ENCODE measurements at places on chromosomes 4 and X. TPM values are rescaled to one million over a fixed set of nuclear protein-coding genes. Genes with fewer than 3 reads are reported as not detected.

Gene CDKL2
- total RNA-seq: 0.18 TPM

Gene EXOC1L
- total RNA-seq: not detected

Gene GYG2
- 9.2 TPM for total RNA-seq

Gene USP51
- total RNA-seq: 1.1 TPM

Gene PPP2R2C
- total RNA-seq: not detected

Gene CCNI
- total RNA-seq: 98.6 TPM

Gene PDGFRA
- 157 TPM for total RNA-seq

Gene RNF175
- total RNA-seq: not detected

Gene REPS2
- 0.18 TPM for total RNA-seq

Gene AR
- 4.7 TPM for total RNA-seq

Gene CNOT6L
- 14.4 TPM for total RNA-seq

Gene PRICKLE3
- 3.1 TPM for total RNA-seq

Gene DDIT4L
- 3.9 TPM for total RNA-seq

Gene CXCL11
- total RNA-seq: under 0.01 TPM

Gene RAB40A
- total RNA-seq: under 0.01 TPM

Gene JAKMIP1
- not detected for total RNA-seq

Gene LRAT
- under 0.01 TPM for total RNA-seq

DNA sequence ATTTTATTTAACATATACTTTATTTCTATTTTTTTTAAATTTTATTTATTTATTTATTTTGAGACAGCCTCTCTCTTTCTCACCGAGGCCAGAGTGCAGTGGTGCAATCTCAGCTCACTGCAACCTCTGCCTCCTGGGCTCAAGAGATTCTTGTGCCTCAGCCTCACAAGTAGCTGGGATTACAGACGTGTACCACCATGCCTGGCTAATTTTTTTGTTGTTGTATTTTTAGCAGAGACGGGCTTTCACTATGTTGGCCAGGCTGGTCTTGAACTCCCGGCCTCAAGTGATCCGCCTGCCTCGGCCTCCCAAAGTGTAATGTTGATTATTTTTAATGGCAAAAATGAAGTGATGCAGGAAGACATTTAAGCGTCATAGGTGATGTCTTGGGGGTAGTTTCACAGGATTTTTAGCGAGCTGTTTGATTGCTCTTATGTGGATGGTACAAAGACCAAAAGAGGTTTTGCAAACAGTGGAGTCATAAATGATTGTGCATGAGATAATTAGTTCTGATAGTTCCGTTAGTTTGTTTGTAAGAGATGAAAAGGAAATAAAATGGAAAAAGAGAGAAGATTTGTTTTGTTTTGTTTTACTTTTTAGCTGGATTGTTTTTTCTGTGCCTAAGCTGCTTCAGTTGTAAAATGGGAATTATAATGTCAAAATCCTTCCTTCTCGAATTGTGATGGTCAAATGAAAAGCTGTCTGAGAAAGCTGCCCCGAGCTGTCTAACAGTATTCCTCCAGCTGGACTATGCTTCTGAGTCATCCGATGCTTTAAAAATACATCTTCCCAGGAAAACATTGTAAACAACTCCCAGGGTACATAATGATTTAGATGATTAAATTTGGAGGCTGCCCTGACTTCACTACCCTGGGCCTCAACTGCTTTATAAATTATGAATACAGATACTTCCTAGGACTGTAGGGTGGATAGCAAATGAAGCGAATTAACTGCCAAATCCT lies 14.7 kb downstream of the RHOH start:
- peak; percentile 41 for DNase-seq

- DNase-seq: no peak
Observed at GRCh38 chr4:113677325-113677724, 84.2 kb downstream of the CAMK2D start.

DNA sequence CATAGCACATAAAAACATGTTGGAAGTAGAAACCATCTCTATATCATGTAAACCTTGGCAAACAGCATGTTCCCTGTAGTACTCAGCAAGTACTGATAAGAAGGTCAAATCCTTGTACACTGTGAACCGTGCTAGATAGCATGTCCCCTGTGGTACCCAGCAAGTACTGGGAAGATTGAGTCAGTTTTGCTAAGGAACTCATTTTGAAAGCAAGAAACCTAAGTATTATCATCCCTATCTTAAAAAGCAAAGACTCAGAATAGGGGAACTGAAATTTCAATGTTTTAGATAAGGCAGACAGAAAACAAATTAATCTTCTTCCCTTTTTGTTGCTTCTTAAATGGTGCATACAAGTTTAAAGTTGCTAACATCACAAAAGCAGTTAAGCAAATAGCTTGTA lies 180.2 kb downstream of the RBM46 start:
- DNase-seq: no peak

DNA sequence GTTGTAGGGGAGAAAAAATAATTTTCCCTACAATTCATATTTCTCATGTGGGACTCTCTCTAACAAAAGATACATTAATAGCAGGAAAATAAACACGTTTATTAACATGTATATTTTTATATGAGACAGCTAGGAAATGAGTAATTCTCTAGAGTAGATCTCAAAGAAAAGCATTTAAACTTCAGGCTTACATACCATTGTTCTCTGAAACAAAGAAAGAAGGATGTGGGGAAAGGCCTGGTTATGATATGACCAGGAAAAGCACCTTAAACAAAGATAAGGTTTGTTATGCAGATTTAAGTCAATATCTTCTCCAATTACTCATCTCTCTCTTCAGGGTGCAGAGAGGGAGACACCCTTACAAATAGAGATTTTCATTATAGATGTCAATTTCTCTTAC lies 131.3 kb downstream of the SLC7A11 start:
- peak; percentile 8 for DNase-seq

- DNase-seq: no peak
Observed at GRCh38 chr4:138645289-138645688, 370.3 kb upstream of the NOCT start.

DNA sequence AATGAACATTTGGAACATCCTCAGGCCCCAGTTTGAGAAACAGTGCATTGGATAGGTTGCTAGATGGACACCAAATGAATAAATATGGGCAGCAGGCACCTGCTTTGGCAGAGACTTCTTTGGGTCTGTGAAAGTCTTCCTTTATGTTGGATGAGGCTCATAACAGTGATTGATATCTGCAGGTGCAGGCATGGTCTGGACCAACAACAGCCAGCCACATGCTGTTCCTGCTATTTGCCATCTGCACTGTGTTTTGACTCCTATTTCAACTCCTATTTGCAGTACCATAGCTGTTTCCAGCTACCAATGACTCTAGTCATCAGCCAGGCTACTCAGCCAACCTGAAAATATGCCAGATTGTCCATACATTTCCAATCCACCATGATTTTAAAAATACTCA lies 60.9 kb downstream of the ANAPC4 start:
- no peak for DNase-seq

DNA sequence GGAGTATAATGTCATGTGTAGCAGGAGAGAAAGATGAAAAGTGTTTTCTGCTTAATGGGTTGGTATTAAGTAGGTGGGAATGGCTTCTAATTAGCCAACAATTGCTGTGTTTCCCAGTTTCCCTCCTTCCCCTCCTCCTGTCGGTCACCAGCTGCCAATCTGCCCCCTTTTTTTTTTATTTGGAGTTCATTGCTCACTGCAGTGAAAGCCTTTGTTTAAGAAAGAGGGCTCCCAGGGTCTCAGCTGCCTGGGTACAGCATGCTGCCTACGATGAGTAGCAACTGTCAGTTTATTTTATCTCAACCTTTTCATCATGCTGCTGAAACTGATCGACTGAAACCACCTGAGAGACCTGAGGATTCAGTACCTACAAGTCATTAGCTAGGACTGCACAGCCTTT lies 149.0 kb downstream of the POU4F2 start:
- no peak for DNase-seq

DNA sequence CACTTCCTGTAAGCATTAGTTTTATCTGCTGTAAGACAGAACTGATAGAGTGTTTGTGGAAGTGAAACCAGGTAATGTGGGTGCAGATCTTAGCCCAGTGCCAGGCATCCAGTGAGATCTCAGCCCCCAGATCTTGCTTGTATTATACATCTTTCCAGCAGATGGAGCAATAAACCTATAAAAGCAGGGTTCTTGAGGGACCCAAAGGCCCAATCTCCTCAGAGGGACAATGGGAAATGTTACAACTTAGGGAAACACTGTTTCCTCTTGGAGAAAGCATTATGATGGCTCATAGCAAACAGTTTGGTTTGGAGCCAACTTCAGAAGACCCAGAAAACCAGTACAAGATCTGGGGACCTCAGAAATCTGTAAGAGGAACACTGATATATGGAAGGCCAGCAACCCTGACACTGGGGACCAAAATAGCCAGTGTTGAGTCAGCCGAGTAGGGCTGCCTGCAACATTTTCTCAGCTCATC lies 206.3 kb downstream of the SLC7A11 start:
- DNase-seq: peak; percentile 81

DNA sequence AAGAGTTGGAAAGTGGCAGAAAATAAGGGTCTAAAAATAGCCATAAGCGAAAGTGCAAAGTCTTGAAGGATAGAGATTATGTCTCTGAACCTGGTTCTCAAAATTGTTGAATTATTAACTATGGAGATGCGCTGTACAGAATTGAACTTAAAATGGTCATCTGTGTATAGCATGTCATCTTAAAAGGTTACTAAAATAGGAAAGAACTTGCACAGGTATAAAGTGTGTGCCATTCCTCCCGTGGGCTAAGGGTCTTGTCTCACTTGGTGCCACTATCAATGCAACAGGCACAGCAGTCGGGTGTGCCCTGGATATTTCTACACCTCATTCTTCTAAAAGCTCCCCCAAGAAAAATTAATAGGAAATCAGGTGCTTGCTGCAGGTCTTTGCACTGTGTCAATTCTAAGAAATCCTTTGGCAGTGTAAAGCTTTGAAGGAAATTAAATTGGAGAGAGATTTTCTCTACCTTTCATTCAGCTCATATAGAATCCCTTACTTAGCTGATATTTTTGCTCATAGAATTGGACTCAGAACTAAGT lies 2.4 kb downstream of the SORBS2 start:
- DNase-seq: no peak

- no peak for DNase-seq
Observed at GRCh38 chr4:178633263-178633662, 1191.0 kb upstream of the AGA start.

GRCh38 chr4:158877069-158877468 lies 108.2 kb downstream of the FNIP2 start:
- no peak for DNase-seq

- no peak for DNase-seq
Observed at GRCh38 chrX:2632533-2633504, 58.3 kb upstream of the CD99 start.

GRCh38 chrX:46912603-46913491 lies 626 bp downstream of the JADE3 start:
- DNase-seq: peak; percentile 14

GRCh38 chrX:123814343-123814742 lies 45.5 kb upstream of the XIAP start:
- DNase-seq: no peak

GRCh38 chr4:17512973-17513665 lies 1.2 kb upstream of the QDPR start:
- DNase-seq: no peak

DNA sequence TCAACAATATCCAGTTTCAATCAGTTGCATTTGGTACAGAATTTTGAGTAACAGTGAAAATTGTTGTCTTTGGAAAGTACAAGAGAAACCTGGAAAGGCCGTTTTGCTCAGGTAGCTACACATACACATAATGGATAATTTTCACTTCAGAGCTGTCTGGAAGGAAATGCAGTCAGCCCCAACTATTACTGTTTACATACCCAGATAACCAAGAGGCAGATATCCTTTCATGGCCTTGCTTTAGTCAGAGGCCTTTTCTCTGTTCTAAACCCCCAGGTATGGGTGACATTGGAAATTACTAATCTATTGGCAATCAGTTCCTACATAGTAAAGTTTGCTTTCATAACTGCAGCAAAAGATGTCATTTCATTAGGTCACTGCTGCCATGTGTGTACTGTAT lies 244.9 kb upstream of the EMCN start:
- no peak for DNase-seq

GRCh38 chr4:57274082-57274481 lies 163.9 kb upstream of the IGFBP7 start:
- DNase-seq: no peak

- no peak for DNase-seq
Observed at GRCh38 chr4:186061921-186062320, 7.0 kb upstream of the TLR3 start.

DNA sequence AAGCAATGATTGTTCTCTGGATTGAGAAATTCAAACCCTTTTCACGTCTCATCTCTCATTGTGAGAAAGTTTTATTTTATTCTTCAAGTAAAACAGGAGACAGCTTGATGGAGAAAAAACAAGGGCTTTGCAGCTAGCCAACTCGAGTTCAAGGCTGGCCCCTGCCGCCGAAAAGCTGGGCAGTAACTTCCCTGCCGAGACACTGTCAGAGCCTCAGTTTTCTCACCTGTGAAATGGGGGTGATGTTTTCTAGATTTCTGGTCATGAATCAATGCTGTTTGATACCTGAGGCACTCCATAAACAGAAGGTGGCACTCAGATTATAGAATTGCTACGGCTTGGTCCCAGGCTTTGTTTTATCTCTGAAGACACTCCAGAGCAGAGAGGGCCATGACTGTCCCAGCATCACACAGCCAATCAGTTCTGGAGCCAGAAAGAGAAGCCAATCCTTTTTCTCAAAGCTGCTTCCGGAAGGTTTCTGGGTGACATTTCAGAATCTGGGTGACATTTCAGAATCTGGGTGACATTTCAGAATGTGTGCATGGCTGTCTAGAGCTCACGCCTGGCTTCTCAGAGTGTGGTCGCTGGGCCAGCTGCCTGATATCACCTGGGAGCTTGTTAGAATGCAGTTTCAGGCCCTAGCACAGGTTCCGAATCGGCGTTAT lies 33.2 kb downstream of the HMX1 start:
- no peak for DNase-seq

DNA sequence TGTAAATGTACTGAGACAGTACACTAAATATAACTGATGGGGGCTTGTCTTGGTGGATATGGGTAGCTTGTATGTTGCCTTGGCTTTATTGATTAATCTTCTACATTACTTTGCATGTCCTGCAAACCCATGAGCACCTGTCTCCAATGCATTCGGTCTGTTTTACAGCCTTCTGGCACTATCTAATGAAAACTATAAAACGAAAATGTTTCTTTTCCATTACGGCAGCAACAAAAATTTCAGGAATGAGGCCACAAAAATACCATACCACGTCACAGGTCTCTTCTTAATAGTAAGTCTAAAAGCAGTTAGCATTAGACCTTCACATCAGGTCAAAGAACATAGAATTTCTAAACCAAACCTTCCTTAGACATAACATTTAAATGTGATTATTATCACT lies 49.8 kb downstream of the EDNRA start:
- peak; percentile 20 for DNase-seq

GRCh38 chrX:102345916-102346315 lies 93.9 kb downstream of the NXF2B start:
- peak; percentile 34 for DNase-seq

All from IMR-90 (cell line).